ENCODE measurements at places on chromosomes 5 and 9.

- DNase-seq: no peak
Measured at GRCh38 chr9:87588339-87588738, 90.7 kb downstream of the DAPK1 start.

- DNase-seq: no peak
Measured at GRCh38 chr5:107381189-107381856, 289.4 kb downstream of the EFNA5 start.

DNA sequence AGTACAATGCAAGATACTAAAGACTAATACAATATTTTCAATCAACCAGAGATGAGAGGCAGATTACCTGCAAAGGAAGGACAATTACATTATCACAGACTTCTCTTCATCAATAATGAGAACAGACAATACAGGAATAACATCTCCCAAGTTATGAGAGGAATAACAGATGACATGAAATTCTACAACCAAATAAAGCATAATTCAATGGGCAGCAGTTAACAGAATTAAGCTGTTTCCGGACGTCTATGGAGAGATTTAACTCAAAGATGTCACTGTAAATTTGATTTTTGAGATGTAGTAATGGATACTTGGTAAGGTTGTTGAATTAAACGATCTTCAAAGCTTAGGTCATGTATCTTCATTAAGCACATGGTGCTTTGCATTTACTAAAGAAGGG is 19.8 kb upstream of the PARP8 start:
- no peak for DNase-seq

- no peak for DNase-seq
Measured at GRCh38 chr9:97714435-97714834, 17.3 kb upstream of the XPA start.
